ENCODE measurements at places on chromosomes 16 and 17.

DNA sequence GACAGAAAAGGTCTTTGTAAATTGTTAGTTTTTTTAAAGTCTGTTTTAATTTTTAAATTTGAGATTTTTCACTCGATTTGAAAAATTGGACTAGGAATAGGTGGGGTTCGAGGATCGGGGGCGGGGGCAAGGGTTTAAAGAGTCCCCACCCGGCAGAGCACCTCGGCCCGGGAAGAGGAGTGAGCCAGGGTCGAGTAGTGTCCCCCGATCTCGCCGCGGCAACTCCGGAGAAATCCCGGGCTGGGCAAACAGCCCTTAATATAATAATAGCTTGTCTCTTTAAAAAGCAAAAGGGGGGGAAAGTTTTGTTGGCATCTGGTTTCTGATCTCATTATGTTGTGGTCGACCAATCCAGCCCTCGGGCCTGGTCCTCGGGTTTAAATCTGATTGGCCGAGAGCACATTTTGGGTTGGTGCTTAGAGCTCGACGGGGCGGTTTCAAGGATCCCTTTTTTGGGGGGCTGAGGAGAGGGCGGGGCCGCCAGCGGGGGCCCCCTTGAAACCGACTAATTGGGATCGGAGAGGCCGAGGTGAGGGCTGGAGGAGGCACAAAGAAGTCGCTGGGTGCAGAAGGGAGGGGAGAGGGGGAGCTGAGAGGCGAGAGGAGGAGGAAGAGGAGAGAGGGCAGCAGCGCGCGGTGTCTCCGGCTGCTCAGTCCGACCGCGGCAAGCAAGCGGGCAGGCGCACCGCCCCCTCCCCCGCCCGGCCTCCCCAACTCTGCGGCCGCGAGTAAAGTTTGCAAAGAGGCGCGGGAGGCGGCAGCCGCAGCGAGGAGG lies at the start of gene FZD2:
FZD2 (plus strand) TSS at position 653 of the 775 bp plus-strand sequence. CDS start 205 bp downstream, outside the sequence.
- DNase-seq: peak; percentile 81

DNA sequence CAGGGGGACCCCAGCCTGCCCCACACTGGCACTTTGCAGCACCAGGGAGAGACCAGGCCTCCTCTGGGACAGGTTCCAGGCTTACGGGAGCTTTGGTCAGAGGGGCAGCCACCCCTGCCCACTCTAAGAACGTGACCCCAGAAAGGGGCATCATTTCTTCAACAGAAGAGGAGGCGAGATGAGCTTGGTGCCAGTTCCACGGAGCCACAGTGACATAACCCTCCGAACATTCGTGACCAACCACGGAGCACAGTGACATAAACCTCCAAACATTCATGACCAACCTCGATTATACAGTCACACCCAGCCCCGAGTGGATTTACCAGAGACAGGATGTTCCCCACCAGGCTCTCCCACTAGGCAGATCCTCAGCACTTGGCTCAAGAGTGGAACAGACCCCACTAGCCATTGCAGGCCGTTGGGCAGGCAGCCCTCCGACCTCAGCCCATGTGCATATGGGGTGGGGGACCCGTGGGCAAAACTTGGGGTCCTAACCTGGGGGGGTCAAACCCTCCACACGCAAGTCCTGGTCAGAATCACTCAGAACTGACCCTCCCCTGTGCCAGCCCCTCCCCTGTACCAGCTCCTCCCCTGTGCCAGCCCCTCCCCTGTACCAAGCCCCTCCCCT lies 112.9 kb downstream of the METRNL start:
- no peak for DNase-seq

DNA sequence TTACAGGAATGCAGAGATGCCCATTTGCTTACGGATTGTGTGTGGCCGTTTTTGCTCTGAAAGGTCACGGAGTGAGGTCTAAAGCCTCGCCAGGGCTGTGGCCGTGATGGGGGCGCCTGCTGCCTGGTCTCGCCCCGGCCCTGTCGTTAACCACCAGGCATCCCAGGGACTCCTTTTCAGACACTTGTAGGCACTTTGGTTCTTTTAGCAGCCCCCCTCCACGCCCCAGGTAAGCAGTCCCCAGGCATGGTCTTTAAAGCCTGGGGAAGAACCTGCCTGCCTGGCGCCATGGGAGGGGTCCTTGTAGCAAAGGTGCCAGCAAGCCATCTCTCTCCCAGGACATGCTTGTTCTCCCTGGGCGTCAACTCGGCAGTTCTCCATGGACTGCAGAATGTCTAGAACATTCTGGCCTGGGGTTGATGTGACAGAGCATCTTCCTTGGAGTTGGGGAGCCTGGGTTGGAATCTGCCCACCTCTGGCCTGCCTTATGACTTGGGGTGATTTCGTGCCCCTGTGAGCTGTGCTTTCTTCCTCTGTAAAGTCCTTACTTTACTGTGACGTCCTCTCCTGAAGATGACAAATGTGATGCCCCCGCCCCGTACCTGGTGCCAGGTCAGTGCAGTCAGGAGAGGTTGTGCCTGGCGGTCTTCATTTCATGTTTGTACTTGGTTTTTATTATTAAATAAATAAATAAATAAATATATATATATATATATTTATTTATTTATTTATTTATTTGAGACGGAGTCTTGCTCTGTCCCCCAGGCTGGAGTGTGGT lies 5.4 kb downstream of the KCTD5 start:
- no peak for DNase-seq

- no peak for DNase-seq
Measured at GRCh38 chr16:59048876-59049275, 314.8 kb upstream of the GOT2 start.

DNA sequence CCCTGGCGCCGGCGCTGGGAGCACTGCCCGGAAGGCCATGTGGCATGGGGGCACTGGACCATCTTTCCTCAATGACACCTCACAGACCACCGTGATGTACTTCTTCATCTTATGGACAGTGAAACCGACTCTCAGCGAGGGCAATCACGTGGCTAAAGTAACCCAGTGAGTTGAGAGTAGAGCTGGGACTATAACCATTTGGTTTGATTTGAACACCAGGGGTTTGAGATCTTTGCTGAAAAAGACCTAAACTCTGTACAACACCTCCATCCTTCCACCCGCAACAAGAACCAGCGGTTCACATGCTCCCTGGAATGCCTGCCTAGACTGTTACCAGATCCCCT lies 3.3 kb downstream of the ITGA2B start:
- DNase-seq: no peak

DNA sequence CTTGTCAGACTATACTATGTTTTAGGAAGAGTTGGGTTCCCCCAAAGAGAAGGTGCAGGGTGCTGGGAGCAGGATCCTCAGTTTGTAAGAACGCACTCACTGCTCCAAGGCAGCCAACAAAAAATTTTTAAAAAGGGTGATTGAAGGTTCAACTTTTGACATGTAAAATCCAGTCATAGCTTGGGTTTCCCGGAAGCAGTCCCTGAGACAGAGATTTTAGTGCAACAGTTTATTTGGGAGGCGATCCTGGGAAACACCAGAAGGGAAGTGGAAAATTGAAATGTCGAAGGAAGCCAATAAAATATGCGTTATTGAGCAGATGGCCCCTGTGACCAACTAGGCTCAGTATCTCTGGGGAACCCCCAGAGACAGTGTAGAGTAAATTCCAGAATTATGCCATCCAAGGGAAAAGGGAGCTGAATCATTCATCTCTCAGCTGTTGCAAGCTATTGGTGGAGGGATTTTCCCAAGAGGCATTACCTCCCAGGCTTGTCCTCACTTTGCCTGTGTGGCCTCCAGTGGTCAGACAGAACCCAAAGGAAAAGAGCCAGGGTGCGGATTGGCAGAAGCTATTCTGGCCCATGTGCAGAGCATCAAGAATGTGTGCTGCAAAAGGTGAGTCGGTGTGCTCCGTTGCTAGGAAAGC lies 72.9 kb downstream of the HS3ST3B1 start:
- no peak for DNase-seq

GRCh38 chr17:34598161-34598776 lies 18.9 kb downstream of the TMEM132E start:
- DNase-seq: no peak

GRCh38 chr16:50941681-50942080 lies 199.8 kb downstream of the CYLD start:
- DNase-seq: no peak

GRCh38 chr17:51699303-51699702 lies 439.0 kb downstream of the UTP18 start:
- DNase-seq: no peak

- DNase-seq: peak; percentile 95
Measured at GRCh38 chr17:8152112-8152775, at the start of gene PER1. Gene PER1, minus strand, starts transcription at chr17:8152404. Its CDS starts 1,698 bp downstream, at chr17:8150706.

GRCh38 chr16:52597772-52598483 lies 51.0 kb upstream of the TOX3 start:
- DNase-seq: no peak

DNA sequence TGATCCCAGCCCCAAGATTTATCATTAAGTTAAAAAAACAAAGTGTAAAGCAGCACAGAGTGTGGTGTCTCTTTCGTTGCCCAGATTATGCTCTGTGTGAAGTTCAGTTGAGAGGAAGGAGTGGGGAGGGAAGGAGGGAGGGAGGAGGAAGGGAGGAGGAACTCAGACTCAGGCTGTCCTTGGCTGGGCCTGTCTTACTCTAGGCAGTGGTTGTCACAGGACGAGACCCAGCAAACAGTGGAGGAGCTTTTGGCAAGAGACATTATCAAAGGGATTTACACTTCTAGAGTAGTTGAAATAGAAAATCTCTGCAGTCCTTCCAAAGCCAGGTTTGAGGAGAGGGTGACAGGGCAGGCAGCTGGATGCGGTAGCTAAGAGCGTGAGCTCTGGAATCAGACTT lies 27.8 kb downstream of the KNOP1 start:
- no peak for DNase-seq

DNA sequence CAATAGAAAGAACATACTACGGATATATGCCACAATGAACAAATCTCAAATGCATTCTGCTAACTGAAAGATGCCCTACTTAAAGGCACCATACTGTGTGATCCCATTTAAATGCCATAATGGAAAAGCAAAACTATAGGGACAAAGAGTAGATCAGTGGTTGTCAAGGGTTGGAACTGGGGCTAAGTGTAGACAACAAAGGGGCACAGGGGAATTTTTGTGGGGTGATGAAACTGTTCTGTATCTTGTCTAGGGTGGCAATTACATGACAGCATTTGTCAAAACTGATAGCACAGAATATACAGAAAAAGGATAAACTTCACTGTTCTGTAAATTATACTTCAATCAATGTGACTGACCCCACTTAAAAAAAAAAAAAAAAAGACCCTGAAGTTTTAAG lies 17.7 kb downstream of the GFOD2 start:
- no peak for DNase-seq

DNA sequence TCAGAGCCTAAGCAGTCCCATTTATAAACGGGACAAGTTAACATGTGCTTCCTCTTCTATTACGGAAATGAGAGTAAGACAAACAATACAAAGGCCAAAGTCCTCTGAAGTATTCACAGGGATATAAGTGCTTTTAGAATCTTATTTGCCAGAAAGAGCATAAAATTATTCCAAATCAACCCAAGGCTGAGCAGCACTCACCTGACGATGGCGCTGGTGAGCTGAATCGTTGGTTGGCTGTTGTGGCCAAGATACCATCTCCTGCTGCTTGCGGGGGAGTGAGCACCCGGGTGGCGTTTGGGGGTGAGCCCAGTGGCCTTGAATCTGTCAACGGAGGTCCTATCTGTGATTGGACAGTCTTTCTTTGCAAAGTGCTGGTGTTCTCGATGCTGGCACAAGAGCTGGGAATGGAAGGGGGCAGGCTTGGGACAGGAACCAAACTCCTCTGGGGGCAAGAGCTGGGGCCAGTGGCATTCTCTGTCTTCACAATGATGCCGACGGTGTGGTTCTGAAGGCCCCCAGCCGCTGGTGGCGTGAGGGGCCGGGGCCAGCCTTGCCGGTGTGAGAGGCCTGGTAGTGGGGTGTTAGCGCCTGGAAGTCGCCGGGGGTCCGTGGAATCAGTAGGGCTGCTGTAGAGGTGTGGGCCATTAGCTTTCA lies 9.5 kb upstream of the DHRS13 start:
- peak; percentile 22 for DNase-seq

DNA sequence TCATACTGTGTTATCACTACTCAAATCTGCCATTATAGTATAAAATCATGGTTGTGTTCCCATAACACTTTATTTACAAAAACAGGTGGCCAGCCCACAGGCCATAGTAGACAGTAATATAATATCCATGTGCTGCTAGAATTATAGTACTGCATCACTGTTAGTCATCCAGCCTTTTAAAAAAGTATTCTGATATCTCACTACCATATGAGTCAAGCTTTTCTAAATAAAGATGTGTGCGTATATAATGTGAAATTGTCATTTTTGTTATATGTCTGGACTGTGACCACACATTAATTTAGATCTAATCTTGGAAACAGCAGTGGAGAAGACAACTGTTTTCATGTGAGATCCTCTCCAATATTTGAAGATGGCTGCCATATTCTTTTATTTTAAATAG lies 1049.1 kb upstream of the GOT2 start:
- DNase-seq: no peak

DNA sequence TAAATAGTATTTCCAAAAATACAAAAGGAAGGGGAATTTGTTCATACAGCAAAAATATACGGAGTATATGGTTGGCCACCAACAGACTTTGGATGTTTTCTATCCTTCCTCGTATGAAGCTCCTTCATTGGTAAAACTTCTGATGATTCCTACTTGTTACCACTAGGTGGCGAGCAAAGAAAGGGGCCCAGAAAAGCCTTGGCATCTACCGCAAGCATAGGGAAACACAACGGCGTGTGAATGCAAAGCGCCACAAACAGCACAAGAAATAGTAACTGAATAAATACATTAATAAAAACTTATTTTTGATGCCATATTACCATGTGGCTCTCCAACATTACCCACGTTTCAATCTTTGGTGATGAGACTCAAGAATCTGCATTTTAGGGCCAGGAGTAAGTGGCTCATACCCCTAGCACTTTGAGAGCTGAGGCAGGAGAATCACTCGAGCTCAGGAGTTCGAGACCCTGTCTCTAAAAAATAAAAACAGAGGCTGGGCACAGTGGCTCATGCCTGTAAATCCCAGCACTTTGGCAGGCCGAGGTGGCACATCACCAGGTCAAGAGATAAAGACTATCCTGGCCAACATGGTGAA lies 34.5 kb downstream of the YWHAE start:
- peak; percentile 87 for DNase-seq

- DNase-seq: no peak
Measured at GRCh38 chr17:26818736-26819135, 475.2 kb upstream of the WSB1 start.

- peak; percentile 71 for DNase-seq
Measured at GRCh38 chr17:59914274-59914854, 21.4 kb downstream of the RPS6KB1 start.

- no peak for DNase-seq
Measured at GRCh38 chr17:80337195-80337895, 76.7 kb downstream of the RNF213 start.

GRCh38 chr17:8057691-8058114 lies 18.8 kb downstream of the ALOX15B start:
- peak; percentile 85 for DNase-seq
